ENCODE measurements at places on chromosomes 2 and 18.

DNA sequence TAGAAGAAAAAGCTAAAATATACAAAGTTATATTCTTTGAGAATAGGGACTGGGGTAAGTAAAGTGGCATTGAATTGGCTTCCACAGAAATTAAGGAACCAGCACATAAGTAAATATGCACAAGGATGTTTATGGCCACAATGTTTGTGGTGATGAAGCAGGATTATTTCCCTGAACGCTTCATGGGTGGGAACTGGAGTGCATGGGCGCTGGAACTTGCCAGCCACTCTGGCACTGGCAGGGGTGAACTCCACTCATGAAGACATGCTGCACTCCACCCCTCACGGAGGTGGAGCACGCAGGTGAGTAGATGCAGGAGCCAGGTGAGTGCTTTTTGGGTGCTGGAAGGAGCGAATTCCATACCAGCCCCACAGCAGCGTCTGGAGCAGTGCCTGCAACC is 94.1 kb downstream of the BCL2 start:
- no peak for DNase-seq

- DNase-seq, result no peak
Observed at GRCh38 chr2:43039376-43040080, 186.9 kb downstream of the ZFP36L2 start.

DNA sequence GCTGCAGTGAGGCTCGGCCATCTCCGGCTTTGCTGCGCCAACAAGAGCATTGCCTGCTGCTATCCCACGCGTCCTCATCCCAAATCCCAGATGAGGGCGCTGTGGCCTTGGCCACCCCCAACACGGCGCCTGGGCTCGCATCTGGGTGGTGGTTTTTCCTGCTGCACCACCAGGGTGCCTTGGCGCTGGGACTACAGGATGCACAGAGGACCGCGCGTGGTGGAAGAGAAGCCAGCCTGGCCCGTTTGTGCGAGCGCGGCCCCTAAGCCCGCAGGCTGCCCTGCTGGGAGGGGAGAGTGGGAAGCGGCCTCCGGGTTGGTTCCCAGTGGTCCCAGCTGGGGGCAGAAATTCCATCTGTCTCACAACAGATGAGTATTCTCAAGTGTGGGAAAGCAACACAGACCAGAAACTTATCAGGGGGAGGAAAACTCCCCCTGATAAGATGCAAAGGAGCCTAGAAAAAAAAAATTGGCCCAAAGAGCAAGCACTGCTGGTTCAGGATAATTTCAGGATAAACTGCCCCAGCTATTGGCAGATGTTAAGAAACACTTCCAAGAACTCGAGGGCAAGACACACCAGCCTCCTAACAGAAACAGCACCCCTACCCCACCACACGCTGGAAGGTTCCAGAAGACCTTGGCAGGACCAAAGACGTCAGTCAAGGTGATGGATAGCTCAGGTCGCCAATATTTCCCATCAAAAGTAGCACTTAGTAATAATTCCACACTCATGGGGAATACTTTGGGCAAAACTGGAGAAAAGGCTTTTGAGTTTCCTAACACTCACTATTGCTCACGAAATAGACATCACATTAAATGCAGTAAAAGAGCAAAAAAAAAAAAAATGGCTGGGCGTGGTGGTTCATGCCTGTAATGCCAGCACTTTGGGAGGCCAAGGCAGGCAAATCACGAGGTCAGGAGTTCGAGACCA is 152.1 kb downstream of the PXDN start:
- DNase-seq, result no peak

- no peak for DNase-seq
Observed at GRCh38 chr2:234632527-234633391, 135.9 kb upstream of the ARL4C start.

DNA sequence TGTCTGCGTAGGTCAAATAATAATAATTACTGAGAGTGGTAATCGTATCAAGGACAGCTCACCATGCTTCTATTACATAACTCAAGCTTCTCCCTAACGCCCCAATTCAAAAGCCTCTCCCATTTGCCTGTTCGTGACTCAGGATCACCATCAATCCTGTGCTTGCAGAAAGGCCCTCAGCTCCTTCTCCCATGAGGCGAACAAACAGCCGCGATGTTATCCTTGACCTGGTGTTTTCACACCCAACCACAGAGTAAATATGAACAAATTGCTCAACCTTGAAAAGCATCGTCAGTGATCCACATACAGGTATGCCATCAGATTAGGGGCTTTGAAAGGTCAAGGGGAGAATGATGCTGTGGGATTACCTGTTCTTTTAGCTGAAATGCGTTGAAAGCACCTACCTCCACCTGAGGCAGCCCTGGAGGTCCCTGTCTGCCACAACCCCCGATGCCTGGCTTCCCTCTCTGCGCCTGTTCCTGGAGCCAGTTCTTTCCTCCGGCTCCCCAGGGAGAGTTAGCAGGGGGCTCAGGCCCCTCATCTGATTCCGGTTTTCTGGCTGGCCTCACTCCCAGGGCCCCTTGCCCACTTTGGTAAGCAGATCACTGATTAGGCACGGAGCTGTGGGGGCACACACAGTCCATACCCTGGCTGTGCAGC is 39.1 kb upstream of the ODC1 start:
- no peak for DNase-seq

DNA sequence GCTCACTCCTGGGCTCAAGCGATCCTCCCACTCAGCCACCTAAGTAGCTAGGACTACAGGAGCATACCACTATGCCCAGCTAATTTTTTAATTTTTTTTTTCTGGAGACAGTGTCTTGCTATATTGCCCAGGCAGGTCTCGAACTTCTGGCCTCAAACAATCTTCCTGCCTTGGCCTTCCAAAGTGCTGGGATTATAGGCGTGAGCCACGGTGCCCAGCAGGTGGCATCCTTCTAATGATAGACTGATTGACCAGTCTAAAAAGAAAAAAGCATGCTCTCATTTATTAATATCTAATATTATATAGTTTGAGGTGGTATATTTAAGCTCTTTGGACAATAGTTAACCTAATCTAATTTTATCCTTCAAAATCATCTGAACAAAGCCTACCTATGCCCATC is 198.6 kb downstream of the CAMKMT start:
- DNase-seq, result peak; percentile 4

GRCh38 chr2:37262522-37262921 is 31.1 kb downstream of the NDUFAF7 start:
- DNase-seq, result no peak

DNA sequence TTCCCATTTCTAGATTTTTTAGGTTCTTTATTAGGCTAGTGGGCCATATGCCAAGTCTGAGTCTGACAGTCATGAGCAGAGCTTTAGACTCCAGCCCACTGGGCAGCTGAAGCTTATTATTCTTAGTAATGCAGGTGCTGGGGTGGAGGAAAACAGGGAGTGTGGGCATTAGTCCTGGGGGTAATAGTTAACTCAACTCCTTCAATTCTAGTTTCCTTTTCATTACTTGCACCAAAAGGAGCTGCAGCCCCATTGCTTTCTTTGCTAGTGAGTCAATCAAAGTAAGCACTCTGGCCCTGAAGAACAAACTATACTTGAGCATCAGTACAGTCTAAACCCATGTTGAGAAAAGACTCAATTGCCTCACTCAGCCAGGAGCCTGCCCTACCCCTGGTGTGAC is 35.5 kb downstream of the ICOS start:
- DNase-seq, result no peak

- no peak for DNase-seq
Observed at GRCh38 chr2:39898934-39899333, 119.9 kb upstream of the THUMPD2 start.

- DNase-seq, result no peak
Observed at GRCh38 chr2:134982603-134983002, 64.0 kb downstream of the CCNT2 start.

DNA sequence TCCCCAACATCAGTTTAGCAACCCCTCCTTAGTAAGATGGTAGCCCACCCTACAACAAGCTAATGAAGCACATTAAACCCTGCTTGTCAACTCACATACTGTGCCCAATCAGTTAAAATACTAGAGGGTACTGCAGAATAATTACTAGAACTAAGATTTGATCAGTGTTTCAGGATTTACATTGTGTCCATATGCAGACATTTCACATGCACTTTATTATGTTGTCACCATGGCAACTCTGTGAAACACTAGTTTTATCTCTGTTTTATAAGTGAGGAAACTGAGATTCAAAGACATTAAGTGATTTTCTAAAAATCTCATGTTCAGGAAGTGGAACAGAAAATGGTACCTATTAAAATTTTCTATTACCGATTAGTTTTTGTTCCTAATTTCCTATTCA is 61.7 kb downstream of the CYBRD1 start:
- DNase-seq, result no peak

GRCh38 chr18:79010802-79011201 is 31.2 kb downstream of the SALL3 start:
- DNase-seq, result no peak

- DNase-seq, result no peak
Observed at GRCh38 chr2:178246696-178247095, 52.4 kb downstream of the OSBPL6 start.

GRCh38 chr2:59301466-59302402 is 1060.6 kb upstream of the FANCL start:
- no peak for DNase-seq

DNA sequence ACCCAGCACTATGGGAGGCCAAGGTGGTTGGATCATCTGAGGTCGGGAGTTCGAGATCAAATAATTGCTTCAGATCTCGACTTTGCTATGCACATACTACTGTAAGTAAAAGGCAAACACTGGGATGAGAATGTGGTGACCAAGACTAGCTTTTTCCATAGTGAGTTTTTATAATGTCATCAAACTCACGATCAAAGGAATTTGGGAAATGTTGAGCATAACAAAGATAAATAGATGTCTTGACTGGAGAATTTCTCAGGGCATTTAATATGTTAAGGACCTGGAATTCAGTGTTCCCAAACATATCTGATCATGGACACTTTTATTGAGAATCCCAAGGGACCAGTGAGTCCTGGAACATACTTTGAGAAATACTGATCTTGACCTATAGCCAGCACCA is 205.6 kb downstream of the ARHGAP15 start:
- DNase-seq, result no peak

- no peak for DNase-seq
Observed at GRCh38 chr2:145404690-145405089, 884.8 kb upstream of the ZEB2 start.

GRCh38 chr2:188203776-188204175 is 87.9 kb upstream of the GULP1 start:
- DNase-seq, result no peak

GRCh38 chr2:88838165-88838635 is 146.7 kb downstream of the RPIA start:
- no peak for DNase-seq

- DNase-seq, result peak; percentile 6
Observed at GRCh38 chr18:58310517-58310916, 266.5 kb downstream of the NEDD4L start.

DNA sequence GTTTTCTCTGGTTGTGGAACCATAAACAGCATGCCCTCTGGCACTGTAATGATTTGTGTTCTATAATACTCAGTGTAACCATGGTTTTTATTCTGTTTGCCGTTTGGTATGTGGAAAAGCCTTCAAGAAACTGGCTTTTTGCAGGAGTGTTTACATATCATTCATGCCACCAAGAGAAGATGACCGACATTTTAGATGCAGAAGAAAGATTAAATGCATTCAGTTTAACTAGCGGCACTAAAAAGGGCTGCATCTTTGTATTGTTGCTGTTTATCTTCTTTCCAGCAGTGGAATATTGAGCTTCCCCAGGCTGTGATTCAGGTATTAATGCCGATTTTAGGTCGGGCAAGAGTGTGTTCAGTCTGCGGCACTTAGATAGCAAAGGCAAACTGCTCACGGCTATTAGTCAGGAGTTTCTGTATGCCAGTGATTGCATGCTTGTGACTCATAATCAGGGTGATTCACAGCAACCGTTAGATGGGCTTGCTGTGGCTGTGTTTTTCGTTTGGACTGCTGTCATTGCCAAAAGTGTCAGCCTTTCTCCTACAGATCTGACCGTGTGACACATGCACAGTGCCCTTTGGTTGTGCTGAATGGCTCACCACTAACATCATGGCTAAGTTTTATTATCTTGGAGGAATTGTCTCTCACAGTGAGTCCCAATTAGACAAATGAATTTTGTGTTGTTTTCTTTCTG is 479.7 kb downstream of the PARD3B start:
- no peak for DNase-seq

DNA sequence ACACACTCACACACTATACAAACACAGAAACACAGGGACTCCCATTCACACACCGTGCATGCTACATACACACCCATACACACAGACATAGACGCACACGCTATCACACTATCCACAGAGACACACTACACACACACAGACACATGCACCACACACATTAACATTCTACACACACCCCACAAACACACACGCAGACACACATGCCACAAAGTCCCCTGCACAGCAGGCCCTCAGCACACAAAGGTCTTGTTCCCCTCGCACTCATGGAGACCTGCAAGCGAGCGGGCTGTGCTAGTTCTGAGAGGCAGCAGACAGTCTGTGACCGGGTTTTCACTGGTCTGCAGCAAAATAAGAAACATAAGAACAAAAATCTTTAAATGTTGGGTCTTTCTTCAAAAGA is 429.6 kb upstream of the SALL3 start:
- no peak for DNase-seq

GRCh38 chr2:236633775-236634560 is 64.3 kb downstream of the ACKR3 start:
- DNase-seq, result no peak

- DNase-seq, result no peak
Observed at GRCh38 chr2:232816657-232817056, 40.3 kb upstream of the KCNJ13 start.

GRCh38 chr2:45256867-45257641 is 247.8 kb upstream of the SIX2 start:
- DNase-seq, result no peak

DNA sequence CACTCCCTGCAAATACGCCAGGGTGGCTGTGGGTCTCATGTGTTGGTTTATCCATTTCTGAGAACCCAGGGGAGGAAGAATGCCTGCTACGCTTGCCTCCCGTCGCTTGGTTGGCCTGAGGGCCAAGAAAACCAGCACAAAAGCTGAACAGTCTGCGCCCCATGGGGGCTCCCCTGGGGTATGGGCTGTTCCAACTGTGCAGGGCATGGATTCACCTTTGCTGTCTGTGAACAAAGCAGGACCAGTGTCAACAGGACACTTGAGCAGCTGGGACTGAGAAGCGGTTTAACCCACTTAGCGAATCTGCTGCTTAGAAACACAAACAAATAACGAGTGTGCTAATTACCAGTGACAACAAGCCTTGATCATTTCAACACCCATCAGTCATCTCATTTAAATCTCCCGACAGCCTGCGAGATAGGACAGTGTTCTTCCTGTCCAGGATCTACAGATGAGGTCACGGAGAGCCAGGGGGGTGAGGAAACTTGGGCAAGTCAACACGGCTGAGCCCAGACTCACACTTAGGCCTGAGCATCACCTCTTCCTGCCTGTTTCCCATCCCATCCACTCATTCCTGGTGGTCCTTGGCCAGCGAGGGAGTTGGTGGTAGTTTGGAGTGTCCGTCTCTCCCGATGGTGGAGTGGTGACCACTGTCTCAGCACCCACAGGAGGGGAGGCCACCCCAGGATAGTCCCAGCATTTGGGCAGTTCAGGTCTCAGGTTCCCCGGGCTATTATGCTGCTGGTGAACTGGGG is 111.6 kb upstream of the HAAO start:
- no peak for DNase-seq

Measured in stimulated activated CD4-positive, alpha-beta T cell treated with anti-CD3 and anti-CD28 coated beads, Interleukin-15, amount 100 ng/mL, for 1 hour (primary cell).